ENCODE measurements at places on chromosomes 3 and 15.

- no peak for DNase-seq
Measured at GRCh38 chr3:171415070-171415469, 45.1 kb downstream of the TNIK start.

GRCh38 chr3:151926956-151927355 lies 53.5 kb downstream of the SUCNR1 start:
- DNase-seq: no peak

- DNase-seq: no peak
Measured at GRCh38 chr3:10635446-10636076, 130.2 kb upstream of the ATP2B2 start.

- DNase-seq: no peak
Measured at GRCh38 chr3:67297715-67298475, 299.8 kb downstream of the KBTBD8 start.

- no peak for DNase-seq
Measured at GRCh38 chr15:83652626-83653204, 1.2 kb upstream of the ADAMTSL3 start.

GRCh38 chr15:49946681-49947080 lies 172.4 kb downstream of the ATP8B4 start:
- no peak for DNase-seq
